ENCODE measurements at places on chromosomes 4 and X.

- DNase-seq, result no peak
Observed at GRCh38 chr4:3336382-3337356, 43.8 kb downstream of the RGS12 start.

GRCh38 chrX:107398115-107398514 is 51.3 kb upstream of the FRMPD3 start:
- no peak for DNase-seq

DNA sequence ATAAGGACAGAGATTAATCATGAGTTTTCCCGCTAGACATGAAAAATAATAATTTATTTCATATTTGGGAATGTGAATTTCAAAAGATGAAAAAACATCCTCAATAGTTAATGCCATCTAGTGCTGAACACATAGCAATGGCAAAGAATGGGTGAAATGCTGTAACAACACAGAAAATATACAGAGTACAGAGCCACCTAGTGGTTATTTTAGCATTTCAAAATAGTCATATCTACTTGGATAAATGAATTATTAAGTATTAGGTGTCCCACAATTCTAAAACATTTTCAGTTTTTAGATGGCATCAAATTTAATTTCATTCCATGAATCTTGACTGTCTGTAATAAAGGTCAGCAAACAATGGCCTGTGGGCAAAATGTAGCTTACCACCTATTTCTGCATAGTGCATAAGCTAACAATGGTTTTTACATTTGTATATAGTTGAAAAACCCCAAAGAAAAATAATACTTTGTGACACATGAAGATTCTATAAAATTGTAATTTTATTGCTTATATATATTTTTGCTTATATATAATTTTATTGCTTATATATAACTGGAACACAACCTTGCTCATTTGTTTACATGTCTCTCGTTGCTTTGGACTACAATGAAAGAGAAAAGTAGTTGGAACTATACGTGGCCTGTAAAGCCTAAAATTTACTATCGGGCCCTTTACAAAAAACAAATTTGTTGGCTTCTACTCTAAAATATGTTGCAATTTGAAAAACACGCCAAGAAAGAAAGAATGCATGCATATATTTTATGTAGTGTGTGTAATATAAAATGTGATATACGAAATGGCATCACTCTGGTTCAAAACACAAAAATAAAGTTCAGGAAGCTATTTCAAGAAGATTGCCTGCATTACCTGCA is 99.1 kb upstream of the FAM47C start:
- DNase-seq, result no peak

DNA sequence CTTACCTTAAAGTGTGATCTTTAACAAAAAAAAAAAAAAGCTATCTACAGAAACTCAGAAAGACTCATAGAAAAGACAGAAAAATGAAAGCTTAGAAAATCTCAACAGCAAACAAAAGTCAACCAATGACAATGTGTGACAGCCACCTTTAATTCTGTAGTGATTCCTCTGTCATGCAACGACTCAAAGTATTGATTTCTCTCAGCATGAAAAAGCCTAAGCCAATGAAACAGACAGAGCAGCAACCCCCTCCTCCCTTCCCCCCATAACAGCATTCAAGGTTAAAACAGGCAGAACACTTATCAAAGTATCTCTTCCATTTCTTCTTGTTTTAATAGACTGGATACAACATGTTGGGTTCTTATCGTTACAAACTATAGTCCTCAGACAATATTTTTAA is 112.5 kb downstream of the MAB21L2 start:
- no peak for DNase-seq

DNA sequence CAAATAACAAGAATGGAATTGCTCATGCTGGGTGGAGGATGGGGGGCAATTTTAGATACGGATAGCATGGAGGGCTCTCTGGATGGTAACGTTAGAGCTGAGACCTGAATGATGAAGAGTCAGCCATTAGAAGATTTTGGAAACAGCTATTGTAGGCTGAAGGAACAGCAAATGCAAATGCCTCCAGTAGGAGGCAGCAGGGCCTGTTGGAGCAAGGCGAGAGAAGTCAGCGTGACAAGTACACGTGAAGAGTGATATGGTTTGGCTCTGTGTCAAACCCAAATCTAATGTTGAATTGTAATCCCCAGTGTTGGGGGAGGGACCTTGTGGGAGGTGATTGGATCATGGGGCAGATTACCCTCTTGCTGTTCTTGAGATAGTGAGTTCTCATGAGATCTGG is 59.3 kb upstream of the SOD3 start:
- no peak for DNase-seq

DNA sequence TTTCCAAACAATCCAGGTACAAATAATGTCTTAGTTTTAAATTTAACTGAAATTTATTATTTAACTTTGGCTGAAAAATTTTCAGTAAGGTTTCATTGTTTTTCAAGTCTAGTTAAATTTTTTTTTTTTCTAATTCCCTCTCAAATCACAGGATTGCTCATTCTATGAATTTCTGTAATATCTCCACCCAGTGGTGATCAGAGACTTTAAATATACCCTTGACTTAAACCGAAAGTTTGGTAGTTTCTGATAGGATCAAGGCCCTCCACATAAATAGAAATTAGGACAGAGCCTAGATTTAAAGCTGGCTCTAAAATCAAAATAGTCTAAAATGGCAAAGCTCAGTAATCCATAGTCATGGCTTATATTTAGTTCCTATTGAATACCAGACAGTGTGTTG is 175.4 kb downstream of the TBCK start:
- DNase-seq, result no peak

DNA sequence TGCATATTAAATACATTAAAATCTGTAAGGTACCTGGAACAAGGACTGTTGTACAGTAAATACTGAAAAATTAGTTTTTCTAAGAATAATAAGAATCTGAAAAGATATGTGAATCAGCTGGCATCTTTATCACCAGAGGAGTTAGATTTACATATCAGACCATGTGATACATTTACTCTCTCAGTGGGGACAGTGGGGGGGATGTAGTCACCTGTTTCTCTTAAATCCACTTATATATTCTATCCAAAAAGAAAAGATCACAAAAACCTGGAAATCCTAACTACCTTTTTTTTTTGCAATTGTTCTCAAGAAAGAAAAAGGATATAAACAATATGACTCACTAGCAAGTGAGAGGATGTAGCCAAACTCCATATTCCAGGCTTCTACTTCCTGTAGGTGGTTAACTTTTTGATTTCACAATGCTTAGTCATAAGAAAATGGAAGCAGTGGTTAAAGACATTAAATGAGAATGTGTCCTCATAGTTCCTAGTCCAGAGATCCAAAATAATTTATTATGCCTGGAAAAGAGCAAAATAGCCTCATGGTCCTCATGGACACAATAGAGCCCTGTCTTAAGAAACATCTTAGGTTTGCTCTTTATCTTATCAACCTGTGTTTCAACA is 22.5 kb upstream of the MYOZ2 start:
- DNase-seq, result no peak

- no peak for DNase-seq
Observed at GRCh38 chr4:152485726-152486276, 50.1 kb downstream of the FBXW7 start.

DNA sequence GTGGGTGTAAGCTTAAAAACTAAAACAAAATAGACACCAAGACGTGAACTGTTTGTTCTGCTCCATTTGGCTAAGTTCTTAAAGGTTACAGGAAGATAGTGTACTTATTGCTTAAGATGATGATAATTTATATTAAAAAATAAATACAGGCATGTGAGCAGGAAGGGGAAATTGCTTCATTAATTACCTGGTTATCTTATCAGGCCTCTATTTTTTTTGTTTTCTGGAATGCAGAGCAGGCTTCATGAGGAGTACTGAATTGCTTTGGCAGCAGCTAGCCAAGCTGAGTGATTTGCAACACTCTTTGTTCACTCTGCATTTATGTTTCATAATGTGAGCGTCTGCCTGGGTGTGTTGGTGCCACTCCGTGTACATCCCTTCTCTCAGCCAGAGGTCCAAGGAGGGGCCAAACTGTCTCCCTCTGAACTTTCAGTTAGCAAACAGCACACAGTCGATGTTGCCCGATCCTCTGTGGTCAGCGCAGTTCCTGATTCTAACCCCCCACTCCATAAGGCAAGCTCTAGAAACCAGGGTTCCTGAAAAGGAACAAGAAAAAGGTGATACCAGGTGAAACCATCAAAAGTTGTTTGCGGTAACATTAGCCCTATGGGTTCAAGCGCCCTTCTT is 348.2 kb downstream of the SPRY1 start:
- no peak for DNase-seq

- no peak for DNase-seq
Observed at GRCh38 chrX:148284056-148284455, 216.4 kb upstream of the AFF2 start.

DNA sequence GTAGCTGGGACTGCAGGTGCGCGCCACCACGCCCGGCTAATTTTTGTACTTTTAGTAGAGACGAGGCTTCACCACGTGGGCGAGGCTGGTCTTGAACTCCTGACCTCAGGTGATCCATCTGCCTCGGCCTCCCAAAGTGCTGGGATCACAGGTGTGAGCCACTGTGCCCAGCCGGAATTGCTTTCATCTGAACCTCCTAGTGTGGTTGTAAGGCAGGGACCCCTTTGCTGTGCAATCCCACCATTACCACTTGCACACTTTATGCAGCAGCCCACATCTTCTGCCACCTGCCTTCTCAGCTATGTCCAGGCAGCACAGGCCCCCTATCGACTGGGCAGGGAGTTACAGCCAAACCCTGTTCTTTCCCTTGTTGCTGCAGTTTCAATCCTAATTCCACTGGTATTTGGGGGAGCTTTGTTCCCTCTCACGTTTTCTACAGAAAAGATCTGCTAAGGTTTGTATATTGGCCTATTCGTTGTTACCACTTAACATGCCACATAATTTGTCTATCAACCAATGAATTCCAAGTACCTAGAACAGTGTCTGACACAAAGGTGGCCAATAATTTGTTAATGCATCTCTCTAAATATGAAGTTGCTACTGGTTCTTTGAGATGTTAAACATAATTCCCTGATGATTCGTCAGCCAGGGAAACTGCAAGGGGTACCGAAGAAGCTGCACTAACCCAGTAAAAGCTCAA is 6.5 kb downstream of the RPL39 start:
- DNase-seq, result no peak

DNA sequence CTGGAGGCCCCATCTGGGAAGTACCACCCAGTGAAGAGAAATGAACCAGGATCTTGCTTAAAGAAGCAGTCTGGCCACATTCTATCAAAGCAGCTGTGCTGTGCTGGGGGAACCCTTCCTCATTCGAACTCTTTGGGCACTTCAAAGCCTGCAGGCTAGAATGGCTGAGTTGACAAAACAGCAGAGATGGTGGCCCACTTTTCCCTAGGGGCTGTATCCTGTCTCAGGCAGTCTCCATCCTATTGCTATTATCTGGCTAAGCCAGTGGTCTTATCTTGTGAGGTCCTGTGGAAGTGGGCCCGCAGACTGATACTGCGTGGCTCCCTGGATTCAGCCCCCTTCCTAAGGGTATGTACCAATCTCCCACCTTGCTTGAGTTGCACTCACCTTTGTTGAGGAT is 114.3 kb downstream of the VSIG4 start:
- no peak for DNase-seq

DNA sequence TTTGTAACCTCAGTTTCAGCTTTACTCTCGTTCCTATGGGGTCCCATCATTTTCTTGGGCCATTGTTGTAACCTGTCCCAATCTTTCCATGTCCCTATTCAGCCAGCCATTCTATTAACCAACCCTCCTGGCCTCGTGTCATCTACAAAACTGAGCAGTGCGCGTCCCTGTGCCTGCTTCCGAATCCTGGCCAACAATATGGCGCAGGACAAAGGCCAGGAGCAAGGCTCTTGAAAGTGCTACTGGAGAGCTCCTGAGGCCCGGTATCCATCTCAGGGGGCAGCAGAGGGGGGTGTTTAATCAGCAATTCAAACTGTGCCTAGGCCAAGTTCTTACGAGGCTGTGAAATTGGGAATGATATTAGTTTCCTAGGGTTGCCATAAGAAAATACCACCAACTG is 41.2 kb upstream of the APLN start:
- no peak for DNase-seq

DNA sequence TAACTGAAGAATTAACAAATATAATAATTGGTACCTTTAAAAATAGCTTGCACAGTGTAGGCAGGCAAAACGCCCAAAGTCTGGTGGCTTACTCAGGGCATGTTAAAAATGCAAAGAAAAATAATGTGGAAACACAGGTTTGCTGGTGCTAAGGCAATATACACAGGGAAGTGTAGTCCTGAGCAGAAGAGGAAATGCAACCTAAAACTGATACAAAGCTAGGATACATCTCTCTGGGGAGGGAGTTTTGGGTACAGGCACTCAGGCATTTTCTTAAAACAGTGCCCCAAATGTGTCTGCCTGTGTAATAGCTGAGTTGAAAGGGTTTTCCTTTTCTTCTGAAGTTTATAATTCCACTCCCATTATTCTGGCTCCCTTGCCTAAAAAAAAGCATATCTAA is 47.4 kb downstream of the TMPRSS11E start:
- DNase-seq, result no peak

DNA sequence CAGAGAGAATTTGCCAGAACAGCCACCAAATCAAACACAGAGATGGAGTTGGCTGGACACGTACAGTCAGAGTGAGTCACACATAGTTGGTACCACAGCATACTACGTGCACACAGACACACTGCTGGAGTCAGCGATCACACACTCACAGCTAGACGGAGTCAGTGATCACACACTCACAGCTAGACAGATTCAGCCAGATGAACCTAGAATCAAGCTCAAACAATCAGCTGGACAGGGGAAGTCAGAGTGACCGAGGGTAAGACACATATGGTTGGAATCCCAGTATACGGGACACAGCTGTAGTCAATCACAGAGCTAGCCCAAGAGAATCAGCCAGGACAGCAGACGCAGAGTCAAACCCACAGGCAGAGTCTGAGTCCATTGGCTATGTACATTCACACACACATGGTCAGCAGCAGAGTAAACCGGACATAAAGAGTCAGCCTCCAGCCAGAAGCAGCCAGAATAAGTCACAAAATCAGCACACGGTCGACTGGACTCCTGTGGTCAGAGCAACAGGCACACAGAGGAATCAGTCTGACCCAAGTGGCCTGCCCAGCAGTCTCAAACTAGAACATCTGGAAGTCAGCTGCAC is 4.6 kb downstream of the SLC38A5 start:
- DNase-seq, result no peak

DNA sequence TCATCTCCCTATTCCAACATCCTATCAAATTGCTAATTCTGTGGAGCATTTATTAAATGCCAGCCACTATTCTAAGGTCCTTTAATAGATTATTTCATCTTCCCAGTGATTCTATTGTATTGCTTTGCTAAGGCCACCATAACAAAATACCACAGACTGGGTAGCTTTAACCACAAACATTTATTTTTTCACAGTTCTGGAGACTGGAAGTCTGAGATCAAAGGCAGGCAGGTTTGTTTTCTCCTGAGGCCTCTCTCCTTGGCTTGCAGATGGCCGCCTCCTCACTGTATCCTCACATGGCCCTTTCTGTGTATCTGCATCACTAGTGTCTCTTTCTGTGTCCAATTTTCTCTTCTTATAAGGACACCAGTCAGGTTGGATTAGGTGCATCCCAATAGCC is 64.5 kb downstream of the CPE start:
- DNase-seq, result no peak

GRCh38 chr4:32855622-32856021 is 2135.5 kb downstream of the PCDH7 start:
- no peak for DNase-seq

All from neuronal stem cell (in vitro differentiated cells).